ENCODE measurements at places on chromosomes 5 and 9. TPM values are rescaled to one million over a fixed set of nuclear protein-coding genes. Genes with fewer than 3 reads are reported as not detected.

GRCh38 chr9:77987880-77988525 lies 43.6 kb downstream of the GNAQ start:
- DNase-seq = no peak

DNA sequence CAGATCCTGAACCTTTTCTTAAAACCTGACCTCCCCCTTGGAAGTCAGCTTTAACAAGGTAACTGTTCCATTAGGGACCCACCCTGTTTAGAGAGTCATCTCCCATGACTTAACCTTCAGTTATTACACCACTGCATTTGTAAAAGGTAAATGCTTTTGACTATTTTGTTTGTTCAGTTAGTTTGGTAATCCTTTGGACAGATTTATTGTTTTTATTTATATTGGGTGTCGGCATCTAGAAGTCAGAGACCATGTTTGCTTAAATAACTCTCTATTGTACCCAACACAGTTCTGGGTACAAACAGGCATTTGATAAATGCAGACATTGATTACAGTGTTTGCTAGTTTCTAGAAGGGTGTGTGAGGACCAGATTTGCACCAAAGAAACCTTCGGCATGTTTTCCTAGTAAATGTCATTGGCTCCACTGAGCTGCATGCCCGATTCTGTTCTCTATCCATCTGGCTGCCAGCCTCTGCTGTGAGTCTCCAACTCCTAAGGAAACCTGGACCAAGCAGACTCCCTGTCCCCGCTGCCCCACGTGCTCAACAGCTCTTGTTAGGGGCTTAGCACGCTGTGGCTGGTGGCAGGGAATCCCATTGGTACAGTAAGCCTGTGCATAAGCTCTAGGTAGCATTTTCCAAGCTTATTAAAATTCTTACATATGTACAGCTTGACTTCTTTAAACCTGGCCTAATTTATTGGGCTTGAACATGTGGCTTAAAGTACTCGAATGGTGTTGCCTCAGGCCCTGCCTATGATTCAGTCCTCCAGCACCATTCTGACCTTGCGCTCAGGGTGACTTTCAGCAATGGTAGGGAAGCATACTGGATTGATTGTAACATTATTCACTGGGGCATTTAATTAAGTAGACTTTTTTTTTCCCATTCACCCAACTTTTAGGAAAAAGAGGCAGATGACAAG lies 6.6 kb downstream of the PCBD2 start:
- DNase-seq = no peak

- DNase-seq = no peak
These were observed 12.6 kb upstream of the TNIP1 start for GRCh38 chr5:151093476-151093889.

ANXA6 gene
- total RNA-seq = 154 TPM

LOX gene
- 0.73 TPM for total RNA-seq
